ENCODE measurements at places on chromosomes 12 and 14. TPM values are rescaled to one million over a fixed set of nuclear protein-coding genes. Genes with fewer than 3 reads are reported as not detected.

DNA sequence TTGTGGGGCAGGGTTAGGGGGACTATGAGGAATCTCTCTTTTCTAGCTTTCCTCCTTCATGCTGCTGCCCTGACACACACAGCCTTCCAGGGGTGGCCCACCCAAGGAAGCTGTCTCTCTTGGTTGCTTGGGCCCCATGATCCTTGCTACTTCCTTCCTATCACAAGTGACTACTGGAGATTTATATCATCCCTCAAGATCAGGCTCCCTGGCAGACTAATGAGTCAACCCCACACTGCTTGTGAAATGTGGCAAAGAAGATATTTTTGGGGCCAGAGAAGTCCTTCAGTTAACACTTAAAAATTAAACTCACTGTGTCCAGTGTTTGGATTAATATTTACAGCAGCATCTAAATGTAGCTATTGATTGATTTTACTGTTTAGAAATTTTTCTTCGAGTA lies 1.5 kb downstream of the OR4E1 start:
- no peak for DNase-seq

DNA sequence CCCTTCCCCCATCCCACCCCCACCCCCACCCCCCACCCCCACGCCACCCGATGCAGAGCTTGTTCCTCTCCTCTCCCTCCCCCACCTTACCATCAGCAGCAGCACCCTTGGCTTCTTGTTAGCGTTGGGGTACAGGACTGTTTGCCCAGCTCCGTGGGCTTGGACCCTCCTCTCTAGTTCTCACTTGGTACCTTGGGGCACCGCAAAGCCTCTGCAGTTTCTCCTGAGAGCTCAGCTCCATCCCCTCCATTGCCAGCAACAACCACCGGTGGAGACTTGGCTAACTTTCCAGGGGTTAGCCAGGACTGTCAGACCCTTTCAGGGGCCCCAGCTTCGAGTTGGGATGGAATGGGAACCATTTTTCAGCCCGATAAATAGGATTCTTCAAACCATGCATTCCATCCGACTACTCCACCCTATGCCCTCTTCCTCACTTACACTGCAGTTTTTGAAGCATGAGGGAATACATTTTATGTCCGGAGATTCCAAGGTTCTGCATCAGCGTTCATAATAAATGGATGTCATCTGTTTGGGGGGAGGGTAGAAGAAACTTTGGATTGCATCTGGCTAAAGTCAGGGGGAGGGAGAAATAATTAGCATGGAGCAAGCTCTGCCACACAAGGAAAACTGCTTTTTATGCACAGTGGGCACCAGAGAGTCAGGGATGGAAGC lies 1.1 kb downstream of the SCN8A start:
- DNase-seq = no peak

DNA sequence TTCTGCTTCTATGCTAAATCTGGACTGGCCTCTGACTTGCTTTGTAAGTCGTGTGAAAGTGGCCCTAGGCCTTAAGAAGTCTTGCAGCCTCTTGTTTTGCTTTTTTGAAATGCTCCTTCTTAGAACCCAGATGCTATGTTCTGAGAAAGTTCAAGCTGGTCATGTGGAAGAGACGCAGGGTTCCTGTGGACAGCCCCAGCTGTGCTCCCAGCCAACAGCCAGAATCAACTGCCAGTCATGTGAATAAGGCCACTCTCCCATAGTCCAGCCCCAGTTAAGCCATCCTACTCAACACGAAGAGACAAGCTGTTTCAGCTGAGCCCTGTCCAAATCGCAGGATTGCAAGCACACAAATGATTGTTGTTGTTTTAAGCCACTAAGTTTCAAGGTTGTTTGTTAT lies 37.3 kb upstream of the TBPL2 start:
- DNase-seq = no peak

GRCh38 chr12:107284692-107285091 lies 191.3 kb upstream of the CRY1 start:
- DNase-seq = no peak

GRCh38 chr12:24608108-24608507 lies 340.8 kb downstream of the BCAT1 start:
- no peak for DNase-seq

DNA sequence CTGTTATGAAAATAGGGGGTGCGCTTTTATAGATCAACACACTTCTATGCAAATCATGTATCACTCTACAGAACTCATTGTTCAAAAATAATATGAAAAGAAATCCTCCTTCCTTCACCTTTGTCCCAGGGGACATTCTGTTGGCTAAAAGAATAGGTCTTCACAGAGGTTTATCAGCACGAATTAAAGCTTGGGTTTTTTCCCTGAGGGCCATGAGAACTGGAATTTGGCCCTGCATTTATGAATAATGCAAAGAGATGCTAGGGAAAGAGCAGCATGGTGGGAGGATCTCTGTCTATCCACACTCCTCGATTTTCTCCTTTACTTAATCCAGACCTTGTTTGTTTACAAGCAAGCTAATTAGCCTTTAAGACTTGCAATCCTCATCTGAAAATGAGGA lies 16.2 kb upstream of the CRADD start:
- no peak for DNase-seq

DNA sequence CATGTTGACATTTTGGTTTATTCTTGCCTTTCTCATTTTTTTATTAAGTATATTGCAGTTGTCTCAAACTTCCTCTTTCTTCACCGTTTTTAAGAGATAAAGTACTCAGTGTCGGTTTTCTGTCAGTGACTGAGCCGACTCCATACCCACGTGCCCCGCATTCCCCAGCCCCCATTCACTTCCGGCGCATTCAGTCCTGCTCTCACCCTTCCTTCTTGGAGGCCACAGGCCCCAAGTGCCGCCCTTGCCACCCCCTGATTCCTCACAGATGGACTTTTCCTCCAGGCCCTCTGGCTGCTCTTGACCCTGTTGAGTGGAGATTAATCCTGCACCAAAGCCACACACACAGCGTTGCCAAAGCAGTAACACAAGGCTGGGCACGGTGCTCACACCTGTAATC lies 19.1 kb upstream of the DNAH10 start:
- DNase-seq = no peak

DNA sequence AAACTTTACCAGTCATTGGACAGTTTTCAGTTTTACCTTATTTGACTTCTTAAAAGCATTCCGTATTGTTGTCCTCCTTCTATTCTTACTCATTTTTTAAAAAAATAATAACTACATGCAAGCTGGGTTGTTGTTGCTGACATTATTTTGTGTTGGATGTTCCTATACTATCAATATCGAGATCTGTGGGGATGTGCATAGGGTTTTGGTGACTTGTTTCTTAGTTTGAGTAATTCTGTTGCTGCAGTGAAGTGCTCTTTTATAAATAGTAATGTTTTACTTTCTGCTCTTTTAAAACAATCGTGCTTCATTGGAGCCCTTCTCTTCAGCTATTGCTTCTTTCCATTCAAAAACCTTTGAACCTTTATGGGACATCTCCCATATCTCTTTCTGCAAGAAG lies 79.4 kb downstream of the METTL25 start:
- DNase-seq = no peak

- no peak for DNase-seq
Measured at GRCh38 chr12:50934981-50935807, 17.1 kb upstream of the HIGD1C start.

DNA sequence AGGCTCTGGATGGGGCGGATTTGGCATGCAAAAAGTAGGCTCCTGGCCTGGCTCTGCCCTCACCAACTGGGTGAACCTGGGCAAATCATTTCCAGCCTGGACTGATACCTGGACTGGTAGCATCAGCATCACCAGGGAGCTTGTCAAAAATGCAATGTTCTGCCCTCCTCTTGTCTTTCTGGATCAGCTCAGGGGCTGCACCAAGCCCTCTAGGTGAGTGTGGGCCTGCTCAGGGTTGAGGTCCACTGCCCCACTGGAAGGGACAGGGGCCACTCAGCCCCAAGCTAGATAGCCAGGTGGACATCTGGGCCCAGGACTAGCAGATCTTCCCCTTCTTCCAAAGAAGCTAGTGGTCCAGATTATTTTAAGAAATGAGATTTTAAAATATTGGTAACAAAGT lies 99.6 kb downstream of the RBM19 start:
- DNase-seq = no peak

DNA sequence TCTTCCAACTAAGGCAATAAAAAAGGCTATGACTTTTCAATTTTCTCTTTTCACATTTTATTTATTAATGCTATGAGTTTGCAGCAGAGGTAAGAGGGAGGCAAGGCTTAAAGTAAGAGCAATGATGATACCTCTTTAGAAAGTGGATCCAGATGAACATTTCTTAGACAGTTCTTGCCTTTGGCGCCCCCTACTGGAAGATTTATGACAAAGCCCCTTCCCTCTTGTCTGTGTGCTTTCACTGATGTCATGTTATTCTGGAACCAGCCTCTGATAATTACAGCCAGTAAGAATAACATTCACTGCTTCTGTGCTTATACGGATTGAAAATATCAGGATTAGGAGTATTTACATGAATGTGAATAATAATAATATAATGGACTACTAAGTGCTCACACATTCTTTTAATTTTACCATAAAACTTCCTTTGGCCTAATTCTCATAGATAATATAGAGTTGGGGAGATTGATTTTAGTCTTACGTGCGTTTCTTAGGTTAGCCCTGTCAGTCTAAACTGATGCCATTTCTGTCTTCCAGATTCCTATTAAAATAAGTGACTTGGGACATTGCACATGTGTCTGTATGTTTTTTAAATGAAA lies 1929.9 kb upstream of the SEL1L start:
- DNase-seq = no peak

DNA sequence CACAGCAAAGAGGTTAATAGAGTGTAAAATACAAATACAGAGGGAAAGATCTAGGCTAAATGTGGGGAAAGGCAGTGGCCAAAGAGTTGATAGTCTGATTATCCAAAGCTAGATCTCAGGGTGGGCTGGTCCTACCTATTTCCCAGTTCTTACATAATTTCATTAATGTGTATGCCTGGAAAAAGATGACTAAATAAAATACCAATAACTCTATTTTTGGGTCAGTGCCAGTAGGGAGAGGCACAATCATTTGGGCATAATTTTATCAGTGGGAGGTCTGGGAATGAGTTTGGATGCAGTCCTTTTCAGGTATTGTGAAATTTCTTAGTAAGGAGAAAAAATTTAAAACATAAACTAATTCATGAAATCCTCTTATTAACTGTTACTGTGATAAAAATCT lies 30.6 kb upstream of the CLEC14A start:
- no peak for DNase-seq

DNA sequence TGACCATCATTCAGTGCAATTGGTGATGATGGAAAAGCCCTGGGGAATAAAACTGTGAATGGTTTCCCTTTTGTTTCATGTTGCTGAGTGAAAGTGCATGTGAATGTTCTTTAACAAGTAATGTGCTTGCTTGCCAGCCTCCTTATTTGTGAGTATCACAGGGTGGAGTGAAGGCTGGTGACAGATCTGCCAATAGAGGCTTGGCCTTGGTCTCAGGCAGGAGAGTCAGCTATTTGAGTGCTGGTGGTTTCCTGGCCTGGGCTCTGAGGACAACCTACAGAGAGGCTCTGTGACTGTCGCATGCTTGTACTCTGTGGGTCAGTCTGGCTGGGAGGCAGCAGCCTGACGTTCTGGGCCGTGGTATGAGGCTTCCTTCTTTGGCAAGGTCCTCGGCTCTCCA lies 20.7 kb downstream of the KRT85 start:
- no peak for DNase-seq

DNA sequence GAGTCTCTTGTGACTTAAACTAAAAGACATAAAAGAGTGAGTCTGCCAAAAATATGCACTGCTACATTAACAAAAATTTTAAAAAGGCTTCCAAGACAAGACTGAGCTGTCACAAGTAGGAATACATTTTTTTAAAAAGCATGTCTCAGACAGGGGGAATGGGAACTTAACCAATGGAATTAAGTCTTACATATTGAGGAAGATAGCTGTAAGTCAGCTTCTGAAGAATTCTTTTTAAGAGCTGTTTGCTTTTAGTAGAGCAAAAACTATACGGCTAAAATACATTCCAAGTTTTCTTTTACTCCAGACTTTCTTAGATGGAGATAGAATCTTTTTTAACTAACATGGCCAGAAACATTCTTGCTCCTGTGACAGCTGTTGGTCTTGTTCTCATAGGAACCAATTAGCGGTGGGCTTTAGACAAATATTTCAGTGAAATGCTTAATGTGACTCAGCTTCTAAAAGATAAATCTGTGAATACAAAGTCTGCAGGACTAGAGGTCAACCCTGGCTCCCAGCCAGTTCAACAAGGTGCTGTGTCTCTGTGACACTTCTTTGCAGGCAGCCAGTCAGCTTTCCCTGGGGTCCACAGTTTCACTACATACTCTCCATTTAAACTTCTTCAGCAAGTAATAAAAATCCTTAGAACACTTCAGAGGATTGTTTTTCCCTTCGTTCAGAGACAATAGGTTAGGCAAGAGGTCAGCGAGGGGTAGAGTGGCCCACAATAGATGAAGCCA lies 187.6 kb downstream of the NAV3 start:
- no peak for DNase-seq

GRCh38 chr14:77547512-77548180 lies 49.0 kb upstream of the ISM2 start:
- DNase-seq = no peak

GRCh38 chr14:103916636-103917262 lies 11.5 kb upstream of the TDRD9 start:
- no peak for DNase-seq

GRCh38 chr12:89523843-89524540 lies 604 bp downstream of the GALNT4 start:
- no peak for DNase-seq

LRRIQ1 gene
- total RNA-seq = not detected

IGF1 gene
- total RNA-seq = 9.4 TPM

KRT80 gene
- total RNA-seq = not detected

METAP2 gene
- total RNA-seq = 51.5 TPM

EXOC3L4 gene
- total RNA-seq = 16.7 TPM

PMCH gene
- total RNA-seq = not detected

MMP14 gene
- total RNA-seq = 48.1 TPM

RPL6 gene
- total RNA-seq = 921 TPM
